ENCODE measurements at places on chromosomes 12 and 14.
A peak's percentile ranks its signal among the peaks of the same experiment; 100 is the strongest.

DNA sequence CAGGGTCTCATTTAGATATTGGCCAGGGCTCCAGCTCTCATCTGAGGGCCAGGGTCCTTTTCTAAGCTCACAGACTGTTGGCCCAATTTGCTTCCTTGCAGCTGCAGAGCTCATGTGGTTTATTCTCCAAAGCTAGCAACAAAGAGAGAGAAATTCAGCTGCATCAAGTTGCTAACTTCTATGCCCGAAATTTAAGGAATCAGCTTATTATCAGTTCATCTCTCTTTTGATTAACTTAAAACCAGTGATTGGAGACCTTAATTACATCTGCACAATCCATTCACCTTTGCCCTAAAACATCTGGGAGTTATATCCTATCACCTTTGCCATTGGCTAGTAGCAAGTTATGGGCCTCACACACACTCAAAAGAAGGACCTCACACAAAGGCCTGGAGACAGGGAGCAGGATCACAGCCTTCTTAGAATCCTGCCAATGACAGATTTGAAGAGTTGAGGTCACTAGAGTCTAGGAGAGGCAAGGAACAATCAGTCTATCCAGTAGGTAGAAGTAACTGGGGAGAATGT, 258.8 kb upstream of the GARIN6 start:
- no peak for DNase-seq

- no peak for DNase-seq
These were observed 51.3 kb downstream of the JAG2 start for GRCh38 chr14:105117257-105117646.

DNA sequence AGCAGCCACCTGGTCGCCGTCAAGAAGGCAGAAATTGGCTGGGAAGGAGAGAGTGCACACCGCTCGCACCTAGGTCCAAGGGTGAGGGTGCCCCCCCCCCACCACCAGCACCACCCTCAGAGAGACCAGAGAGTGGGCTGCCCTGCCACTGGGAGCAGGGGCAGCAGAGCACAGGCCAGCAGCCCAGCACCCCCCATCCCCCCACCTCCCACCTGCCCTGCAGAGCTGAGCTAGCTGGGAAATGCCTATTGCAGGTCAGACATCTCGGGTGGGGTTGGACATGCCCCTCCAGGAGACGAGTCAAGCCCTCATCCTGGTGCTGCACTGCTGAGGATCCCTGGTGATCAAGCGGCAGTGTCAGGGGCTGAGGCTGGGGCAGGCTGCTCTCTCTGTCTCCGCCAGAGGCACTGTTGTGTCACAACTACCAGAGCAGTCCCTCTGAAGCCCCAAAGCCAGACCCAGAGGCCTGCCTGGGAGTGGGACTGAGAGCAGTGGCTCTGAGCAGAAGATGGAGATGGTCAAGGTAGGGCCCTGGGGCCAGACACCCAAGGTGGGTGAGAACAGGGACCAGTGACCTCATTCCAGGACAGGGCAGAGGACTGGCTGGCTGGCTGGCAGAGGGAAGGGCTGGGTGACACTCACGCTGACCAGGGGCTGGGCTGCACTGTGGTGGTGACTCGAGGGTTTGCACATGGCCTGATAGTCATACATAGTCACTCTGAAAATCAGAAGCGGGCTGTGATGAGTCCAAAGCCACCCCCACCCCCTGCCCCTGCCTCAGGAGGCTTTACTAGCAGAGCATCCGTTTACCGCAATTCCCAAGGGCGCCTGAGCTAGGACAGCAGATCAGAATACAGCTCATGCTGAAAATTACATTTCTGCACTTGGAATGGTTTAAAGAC, 19.7 kb upstream of the LRTM2 start:
- DNase-seq = no peak

DNA sequence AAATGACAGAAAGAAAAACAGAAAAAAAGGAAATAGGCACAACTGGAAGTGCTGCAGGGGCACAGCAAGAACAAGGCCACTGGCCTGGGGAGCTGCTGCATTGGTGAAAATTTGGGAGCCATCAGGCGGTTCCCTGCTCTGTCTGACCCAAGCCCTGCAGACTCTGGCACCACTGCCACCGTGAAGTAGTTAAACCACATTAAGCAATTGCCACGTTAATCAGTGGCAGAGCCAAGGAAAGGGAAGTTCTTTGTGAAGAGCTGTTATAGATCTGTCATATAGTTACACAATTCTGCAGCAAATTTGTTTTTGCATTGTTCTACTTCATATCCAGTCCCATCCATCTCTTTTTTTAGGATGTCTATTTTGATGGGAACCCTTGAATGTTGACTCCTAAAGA, 915.3 kb downstream of the FSCB start:
- DNase-seq = no peak

DNA sequence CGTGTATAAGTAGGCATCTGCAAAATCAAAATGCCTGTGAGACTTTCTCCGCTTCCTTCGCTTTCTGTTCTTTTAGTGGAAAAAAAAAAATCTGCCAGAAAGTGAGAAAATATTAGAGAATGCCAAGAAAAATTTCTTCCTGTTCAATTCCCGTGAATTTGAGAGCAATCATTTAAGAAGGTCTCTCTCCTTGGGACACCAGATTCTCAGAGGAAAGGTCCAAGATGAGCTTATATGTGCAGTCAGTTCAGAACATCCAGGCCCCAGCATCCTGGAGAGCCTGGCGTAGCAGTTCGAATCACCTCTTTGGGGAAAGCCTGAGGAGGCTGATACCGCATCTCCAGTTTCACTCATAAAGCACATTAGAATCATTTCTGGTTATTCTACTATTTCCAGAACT, 912.8 kb downstream of the GALC start:
- DNase-seq = no peak

DNA sequence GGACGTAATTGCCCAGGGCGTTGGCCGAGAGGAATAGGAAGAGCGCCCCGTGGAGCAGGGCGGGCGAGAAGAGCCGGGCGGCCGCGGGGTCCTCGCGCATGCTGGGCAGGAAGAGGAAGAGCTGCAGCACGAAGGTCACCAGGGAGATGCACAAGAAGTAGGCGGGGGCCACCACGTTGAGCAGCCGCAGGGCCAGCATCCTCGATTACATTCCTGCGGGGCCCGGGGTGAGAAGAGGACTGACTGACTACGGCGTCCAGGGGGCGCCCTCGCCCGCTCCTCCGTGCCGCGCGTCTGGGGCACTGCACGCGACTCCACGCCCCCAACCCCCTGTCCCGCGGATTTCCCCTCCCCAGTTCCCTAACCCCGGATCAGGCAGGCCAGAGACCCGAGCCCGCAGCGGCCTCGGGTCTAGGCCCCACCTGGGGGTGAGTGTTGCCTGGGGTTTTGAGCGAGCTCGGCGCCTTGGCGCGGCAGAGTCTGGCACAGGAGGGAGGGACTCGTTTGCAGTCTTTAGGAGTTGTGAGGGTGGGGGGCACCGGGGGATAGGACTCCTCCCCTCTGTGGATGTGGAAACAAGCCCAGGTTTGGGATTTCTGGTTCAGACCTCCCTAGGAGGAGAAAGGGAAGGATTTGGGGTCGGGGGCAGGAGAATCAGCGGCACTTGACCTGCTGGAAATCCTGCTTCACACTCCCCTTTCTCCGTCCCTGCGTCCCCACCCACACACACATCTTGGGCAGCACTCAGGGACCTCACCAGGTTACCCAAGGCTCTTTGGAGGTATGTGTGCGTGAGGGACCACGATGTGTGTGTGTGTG, 1.8 kb downstream of the ZDHHC22 start:
- DNase-seq = peak; percentile 18

GRCh38 chr12:77352946-77353345, 287.6 kb upstream of the E2F7 start:
- DNase-seq = no peak

- DNase-seq = no peak
These were observed 86.2 kb upstream of the MYL2 start for GRCh38 chr12:111006621-111007020.

DNA sequence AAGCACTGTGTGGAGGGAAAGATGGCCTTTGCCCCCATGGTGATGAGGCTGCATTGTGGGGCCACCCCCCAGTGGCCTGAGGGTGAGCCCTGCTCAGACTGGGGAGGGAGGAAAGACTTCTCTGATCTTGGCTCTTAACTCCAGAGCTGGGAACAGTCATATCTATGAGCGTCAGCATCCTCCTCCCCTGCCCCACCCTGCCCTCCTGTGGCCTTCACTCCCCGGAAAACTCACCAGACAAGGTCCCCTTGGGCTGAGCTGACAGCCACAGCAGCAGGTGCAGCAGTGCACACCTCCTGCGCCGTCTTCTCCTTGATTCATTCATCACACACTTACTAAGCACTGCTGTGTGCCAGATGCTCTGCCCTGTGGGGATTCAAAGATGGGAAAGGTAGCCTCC, 98.8 kb downstream of the B4GALNT3 start:
- no peak for DNase-seq

GRCh38 chr14:22721213-22721612, 45.3 kb upstream of the OXA1L start:
- no peak for DNase-seq

GRCh38 chr12:25959071-25959961, 834 bp downstream of the RASSF8 start:
- no peak for DNase-seq

GRCh38 chr12:41076114-41076513, 112.0 kb upstream of the PDZRN4 start:
- DNase-seq = no peak

- no peak for DNase-seq
These were observed 14.3 kb downstream of the RASSF8 start for GRCh38 chr12:25972783-25973182.

- no peak for DNase-seq
These were observed 257.2 kb upstream of the PRICKLE1 start for GRCh38 chr12:42846782-42847181.

- DNase-seq = no peak
These were observed 802 bp upstream of the TMPRSS12 start for GRCh38 chr12:50841716-50842531.

- DNase-seq = no peak
These were observed 7.6 kb downstream of the CEP170B start for GRCh38 chr14:104872469-104873341.

GRCh38 chr12:123916729-123917128, 55.9 kb downstream of the CCDC92 start:
- DNase-seq = no peak

- no peak for DNase-seq
These were observed 52.9 kb upstream of the OXA1L start for GRCh38 chr14:22713631-22713950.
